ENCODE measurements at places on chromosomes 16 and 17.

DNA sequence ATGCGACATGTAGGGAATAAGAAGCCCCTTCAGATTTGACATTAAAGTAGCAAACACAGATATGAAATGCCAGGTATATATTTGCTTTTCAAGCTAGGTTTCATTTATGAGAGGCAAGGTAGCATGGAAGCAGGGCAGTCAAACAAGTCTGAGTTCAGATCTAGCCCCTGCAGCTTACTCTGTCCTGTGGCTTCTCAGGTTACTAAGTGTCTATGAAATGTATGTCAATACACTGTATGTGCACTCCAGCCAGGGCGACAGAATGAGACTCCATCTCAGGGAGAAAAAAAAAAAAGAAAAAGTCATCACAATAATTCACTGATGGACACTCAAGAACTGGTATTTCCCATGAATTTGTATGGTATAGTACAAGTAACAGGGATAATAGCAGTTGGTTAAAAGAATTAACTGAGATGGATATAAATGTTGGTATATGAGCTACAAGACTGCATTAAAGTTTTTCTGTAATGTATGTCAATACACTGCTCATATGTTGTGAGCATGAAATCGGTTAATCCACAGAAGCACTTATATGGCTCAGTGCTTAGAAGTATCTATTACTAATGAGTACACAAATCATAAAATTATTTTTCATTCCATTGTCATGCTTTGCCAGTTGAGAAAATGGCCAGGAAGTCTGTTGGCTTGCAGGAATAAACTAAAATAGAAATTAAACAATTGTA lies 2.9 kb upstream of the WSB1 start:
- DNase-seq = no peak

DNA sequence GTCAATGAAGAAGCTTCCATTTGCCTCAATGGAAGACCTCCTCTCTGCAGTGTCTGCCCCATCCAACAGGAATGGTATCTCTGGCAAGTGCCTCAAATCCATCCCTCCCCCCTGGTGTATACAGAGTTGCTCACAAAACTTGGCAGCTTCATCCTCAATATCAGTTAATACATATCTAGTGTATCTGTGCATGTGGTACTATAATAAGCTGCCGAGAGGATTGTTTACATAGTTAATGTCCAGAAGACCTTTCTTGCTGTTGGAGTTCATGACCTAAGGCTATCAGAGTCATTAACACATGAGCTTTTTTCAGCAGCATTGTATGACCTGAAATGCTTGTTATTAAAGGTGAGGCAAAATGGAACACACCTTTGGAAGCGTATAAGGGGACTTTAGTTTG lies 14.0 kb upstream of the RASL10B start:
- peak; percentile 6 for DNase-seq

DNA sequence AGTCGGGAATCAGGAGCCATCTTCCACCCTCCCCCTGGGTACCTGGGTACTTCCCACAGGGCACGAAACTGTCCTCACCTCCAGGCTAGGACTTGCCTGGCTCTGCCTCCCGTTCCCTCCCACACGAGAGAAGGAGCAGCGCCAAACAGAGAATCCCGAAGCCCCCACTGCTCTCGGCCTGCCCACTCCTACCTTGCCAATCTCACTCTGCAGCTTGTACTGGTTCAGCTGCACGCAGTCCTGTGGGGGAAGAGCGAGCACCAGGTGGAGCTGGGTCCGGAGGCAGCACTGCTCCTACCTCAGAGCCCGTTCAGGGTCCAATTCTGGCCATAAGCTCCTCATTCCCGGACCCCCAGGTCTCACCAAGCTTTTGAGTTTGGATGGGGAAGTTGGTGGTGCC lies 8.7 kb downstream of the CAMKK1 start:
- DNase-seq = no peak

DNA sequence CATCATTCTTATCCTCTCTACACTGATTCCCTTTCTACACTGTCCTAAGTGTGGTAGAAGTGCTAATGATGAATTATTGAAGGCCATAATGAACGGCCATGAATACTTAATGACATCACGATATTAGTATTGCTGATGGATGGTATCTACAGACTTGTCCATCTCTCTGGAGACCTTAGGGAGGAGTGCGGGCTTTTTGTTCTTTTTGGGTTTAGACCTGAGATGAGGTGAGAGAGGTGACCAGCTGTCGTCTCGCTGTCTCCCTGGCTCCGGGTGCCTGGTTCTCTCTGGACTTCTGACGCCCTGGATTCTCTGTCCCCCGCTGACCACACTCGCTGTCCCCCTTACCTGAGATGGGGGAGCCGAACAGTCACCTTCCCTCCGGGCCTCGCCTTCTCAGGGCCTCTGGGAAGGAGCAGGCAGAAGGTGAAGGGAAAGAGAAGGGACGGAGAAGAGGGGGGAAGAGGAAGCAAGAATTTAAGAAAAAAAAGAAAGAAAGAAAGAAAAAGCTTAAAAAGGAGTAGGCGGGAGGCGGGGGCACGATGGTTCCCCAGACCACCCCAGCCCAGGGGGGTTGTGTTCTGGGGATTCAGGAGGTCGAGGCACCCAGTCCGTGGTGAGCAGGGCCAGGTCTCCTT lies 17.1 kb downstream of the SGCA start:
- DNase-seq = no peak

GRCh38 chr17:81918832-81919545 lies 1.0 kb upstream of the SIRT7 start:
- no peak for DNase-seq

DNA sequence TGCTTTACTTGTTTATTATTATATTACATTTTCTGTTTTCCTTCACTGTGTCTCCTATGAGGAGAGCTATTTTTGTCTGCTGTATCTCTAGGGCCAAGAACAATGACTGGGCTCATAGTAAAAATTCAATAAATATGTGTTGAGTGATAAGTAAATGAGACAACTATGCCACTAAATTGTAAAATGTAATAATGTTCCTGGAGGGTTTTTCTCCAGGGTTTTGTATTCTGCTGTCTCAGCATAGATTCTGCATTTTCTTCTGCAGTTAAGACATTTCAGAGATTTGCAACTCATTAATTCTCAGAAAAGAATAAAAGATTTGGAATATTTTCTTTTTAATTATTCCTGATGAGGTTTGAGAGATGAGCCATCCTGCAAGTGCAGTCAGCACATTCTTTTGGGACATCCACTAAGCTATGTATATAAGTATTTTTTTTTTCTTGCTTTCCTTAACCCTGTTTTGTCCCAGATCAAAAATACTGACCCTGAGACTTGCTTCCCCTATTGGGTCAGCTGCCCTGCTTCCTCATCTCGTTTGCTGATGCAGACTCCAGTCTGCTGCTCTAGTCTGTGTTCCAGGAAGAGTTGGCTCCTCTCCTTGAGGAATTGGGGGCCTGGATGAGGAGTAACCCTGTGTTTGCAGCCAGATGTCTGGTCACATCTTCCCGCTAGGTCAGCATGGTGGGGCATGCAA lies 122.9 kb downstream of the ABCA8 start:
- no peak for DNase-seq

DNA sequence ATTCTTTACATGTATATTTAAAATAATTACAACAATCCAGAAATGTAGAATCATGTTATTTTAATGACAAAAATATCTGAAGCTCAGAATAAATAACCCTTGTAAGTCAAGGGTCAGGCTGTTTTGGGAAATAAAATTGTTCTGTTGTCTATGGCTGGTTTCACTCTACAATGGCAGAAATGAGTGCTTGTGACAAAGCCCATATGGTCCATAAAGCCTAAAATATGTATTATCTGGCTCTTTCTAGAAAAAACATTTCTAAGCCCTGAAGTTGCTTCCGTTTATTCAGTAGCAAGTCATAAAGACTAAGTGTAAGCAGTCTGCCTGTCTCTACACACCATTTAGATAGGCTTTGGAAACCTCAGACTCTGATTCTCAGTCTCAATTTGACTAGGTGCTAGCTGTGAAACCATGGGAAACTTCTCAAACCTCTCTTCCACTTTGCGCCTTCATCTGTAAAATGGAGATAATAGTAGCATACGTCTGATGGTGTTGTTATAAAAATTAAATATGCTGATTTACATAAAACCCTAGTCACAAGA lies 365.7 kb upstream of the CA10 start:
- no peak for DNase-seq

- DNase-seq = no peak
These were observed 102.9 kb downstream of the NLK start for GRCh38 chr17:28145348-28145747.

GRCh38 chr17:4879601-4880000 lies 19.7 kb upstream of the C17orf107 start:
- DNase-seq = no peak

DNA sequence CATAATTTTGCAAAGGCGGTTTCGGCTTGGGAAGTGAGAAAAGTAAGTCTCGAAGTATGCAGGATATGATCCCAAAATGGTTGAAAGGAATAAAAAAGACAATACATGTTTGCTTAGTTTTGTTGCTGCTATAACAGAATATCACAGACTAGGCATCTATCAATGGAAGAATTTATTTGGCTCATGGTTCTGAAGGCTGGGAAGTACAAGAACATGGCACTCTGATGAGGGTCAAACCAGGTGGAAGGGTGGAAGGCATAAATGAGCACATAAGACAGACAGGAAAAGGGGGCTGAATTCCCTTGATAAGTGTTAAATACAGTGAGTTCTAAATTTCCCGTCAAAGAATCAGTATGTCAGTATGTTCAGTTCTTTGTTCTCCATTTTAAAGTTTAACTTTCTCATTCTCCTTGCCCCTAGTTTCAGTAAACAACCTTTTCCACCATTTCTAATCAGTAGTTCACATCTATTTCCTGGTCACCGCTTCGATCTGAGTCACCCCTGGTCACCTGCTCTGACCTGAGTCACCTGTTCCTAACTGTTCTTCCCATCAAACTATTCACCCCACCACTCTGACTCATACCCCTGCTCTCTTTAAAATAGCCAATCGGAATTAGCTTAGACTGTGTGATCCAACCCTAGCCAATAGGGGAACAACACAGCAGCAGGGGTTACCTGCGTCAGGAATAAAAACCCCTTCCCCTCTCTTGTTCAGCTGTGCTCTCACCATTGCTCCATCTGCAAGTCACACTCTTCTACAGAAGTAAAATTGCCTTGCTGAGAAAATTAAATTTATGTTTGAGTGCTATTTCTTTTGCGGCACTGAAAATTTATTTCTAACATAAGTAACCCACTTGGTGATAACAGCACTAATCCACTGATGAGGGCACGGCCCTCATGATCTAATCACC lies 240.8 kb downstream of the STX8 start:
- no peak for DNase-seq

DNA sequence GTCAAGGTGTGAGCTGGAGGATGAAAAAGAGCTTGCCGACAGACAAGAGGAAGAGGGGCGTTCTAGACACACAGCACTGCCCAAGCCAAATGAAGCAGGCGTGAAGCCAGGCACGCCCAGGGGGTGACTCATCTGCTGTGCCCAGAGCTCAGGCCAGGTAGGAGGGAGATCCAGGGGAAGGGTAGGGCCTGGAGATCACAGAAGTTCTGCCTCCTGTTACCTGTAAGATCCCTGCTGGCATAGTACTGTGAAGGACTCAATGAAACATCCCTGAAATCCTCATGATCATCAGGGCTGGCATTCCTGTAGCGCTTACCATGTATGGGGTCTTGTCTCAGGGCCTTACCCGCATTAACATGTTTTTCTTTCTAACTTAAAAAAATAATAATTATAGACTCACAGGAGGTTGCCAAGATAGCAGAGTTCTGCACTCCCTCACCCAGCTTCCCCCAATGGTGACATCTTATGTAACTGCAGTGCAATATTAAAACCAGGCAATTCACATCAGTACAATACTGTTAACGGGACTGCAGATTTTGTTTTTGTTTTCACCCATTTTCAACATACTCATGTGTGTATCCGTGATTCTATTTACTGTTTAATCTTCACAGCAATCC lies 158.6 kb downstream of the XYLT1 start:
- DNase-seq = no peak

DNA sequence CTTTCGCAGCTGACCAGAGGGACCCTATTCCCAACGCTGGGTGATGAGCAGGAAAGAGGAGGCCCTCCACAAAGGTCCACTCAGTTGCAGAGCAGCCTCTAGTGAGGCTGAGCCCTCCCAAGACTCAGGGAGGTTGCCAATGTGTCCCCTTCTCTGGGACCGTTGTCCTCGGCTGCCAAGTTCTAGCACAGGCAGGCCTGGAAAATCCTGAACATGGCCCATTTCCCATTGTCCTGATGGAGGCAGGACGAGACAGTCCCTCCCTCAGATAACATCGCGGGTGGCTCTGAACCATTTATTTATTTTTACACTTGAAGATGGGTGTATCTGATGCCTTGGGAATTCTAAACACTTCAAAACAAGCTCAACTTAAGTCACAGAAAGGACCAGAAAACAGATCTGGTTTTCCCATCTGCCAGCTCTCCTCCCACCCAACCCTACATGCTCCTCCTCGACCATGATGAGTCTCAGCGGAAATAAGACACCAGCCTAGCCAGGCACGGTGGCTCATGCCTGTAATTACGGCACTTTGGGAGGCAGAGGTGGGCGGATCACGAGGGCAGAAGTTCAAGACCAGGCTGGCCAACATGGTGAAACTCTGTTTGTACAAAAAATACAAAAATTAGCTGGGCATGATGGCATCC lies 12.8 kb downstream of the CDIP1 start:
- DNase-seq = no peak

- no peak for DNase-seq
These were observed 586 bp downstream of the MEAK7 start for GRCh38 chr16:84503751-84504395.

- DNase-seq = no peak
These were observed 16.7 kb downstream of the TPSG1 start for GRCh38 chr16:1208239-1208830.

DNA sequence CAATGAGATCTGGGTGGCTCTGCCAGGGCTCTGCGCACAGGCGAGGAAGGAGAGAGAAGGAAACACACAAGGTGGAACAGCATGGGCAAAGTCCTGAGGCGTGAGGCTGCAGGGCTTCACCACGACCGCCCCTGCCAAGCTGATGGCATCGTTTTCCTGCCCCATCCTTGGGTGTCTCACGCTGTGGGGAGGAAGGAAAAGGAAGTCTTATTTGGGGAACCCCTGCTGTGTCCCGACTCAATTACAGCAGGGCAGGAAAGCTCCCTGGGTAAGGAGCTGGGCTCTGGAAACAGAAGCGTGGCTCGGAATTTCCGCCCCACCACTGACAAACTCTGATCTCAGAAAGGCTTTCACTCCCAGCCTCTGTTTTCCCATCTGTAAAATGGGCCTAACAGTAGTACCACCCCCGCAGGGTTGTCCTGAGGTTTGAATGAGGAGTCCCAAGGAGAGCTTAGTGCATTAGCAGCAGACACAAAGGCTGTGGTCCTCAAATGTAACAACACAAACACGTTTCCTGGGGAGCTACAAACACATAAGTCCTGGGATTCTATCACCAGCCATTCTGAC lies 3.2 kb upstream of the CDH5 start:
- DNase-seq = no peak

- DNase-seq = peak; percentile 43
These were observed 11.8 kb downstream of the GNPTG start for GRCh38 chr16:1363501-1364041.

- no peak for DNase-seq
These were observed 16.9 kb downstream of the EMC8 start for GRCh38 chr16:85782451-85782850.

- DNase-seq = no peak
These were observed 21.1 kb downstream of the GAS7 start for GRCh38 chr17:10177131-10177912.
